ENCODE measurements at places on chromosomes 5 and 9.

DNA sequence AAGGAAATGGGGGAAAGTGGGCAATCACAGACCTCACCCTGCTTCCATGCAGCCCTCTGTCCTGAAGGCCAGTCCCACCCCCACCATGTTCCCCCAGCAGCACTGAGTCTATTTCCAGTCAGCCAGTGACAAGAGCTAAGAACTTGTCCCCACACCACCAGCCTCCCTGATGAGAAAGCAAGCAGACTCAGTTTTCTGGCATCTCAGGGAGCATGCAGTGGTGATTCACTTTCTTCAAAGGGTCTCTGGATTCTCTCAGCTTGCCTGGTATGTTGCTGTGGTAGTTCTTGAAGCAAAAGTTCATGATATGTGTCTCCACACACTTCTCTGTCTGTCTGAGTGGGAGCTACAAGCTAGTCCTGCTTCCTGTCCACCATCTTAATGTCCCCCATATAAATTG, 799.9 kb upstream of the TYRP1 start:
- no peaks in the 10 kb centered on the region for H3K4me1 ChIP-seq
- no peaks in the 10 kb centered on the region for H3K36me3 ChIP-seq
- H3K27ac ChIP-seq, result no peak overlapping the region
- no peak overlapping the region for H3K4me3 ChIP-seq
- H3K27me3 ChIP-seq, result peaks cover 5% of the 10 kb centered on the region

GRCh38 chr5:162256711-162257110, 189.1 kb downstream of the GABRG2 start:
- DNase-seq, result no peak
- no peak overlapping the region for H3K4me3 ChIP-seq
- no peaks in the 10 kb centered on the region for H3K27me3 ChIP-seq

- peaks cover 26% of the 10 kb centered on the region for H3K4me1 ChIP-seq
- DNase-seq, result no peak
- H3K27ac ChIP-seq, result peak overlapping the region; percentile 54
- H3K27me3 ChIP-seq, result peaks cover 11% of the 10 kb centered on the region
- H3K36me3 ChIP-seq, result no peaks in the 10 kb centered on the region
- no peak overlapping the region for H3K4me3 ChIP-seq
Observed at GRCh38 chr9:69466151-69466550, 141.1 kb downstream of the ENTREP1 start.

DNA sequence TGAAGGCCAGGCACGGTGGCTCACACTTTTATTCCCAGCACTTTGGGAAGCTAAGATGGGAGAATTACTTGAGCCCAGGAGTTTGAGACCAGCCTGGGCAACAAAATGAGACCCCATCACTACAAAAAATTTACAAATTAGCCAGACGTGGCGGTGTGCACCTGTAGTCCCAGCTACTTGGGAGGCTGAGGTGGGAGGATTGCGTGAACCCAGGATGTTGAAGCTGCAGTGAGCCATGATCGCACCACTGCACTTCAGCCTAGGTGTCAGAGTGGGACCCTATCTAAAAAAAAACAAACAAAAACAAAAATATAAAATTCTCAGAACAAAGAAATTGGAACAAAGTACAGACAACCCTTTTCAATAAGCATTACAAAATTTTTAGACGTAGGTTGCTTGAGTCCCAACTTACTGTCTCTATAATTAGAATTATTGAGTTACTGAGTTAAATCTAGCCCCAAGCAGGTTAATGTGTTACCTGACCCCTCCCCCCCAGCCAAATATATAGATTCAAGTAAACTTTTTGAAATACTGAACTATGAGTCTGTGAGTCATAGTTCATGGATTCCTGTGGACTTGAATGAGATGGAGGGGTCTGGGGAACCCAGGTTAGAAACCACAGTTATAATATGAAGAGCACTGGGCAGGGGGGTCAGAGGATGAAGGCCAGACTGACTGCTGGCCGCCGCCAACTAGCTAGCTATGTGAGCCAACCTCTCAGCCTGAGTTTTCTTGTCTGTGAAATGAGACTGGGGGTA, 173.1 kb downstream of the AOPEP start:
- no peaks in the 10 kb centered on the region for H3K36me3 ChIP-seq
- no peak for DNase-seq

- H3K36me3 ChIP-seq, result no peaks in the 10 kb centered on the region
- H3K4me1 ChIP-seq, result no peaks in the 10 kb centered on the region
- H3K27ac ChIP-seq, result no peak overlapping the region
- H3K27me3 ChIP-seq, result peaks cover 3% of the 10 kb centered on the region
Observed at GRCh38 chr5:100722657-100723056, 180.4 kb downstream of the ST8SIA4 start.

DNA sequence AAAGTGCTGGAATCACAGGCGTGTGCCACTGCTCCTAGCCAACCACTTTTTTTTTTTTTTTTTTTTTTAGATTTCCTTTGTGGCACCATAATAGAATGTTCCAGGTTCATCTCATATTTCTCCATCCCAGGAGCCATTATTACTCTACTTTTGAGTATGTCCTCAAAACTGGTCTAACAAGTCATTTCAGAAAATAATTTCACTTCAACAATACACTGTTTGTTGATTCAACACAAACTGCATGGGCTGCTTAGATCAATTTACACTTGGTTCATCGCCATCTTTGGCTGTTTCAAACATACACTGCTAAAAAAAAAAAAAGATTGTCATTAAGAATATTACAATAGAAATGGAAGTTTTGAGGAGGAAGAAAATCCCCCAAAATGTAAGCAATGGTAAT, 57.9 kb downstream of the CSNK1A1 start:
- peak overlapping the region; percentile 21 for H3K27ac ChIP-seq
- no peak overlapping the region for H3K4me3 ChIP-seq
- DNase-seq, result no peak
- H3K4me1 ChIP-seq, result peaks cover 4% of the 10 kb centered on the region
- H3K27me3 ChIP-seq, result no peaks in the 10 kb centered on the region

Data from nephron progenitor cell (in vitro differentiated cells).